ENCODE measurements at places on chromosomes 12 and 14.

GRCh38 chr12:25256005-25256404 lies 5.3 kb upstream of the KRAS start:
- DNase-seq, result no peak

- DNase-seq, result no peak
Observed at GRCh38 chr14:20803223-20803622, 579 bp upstream of the RNASE1 start.

DNA sequence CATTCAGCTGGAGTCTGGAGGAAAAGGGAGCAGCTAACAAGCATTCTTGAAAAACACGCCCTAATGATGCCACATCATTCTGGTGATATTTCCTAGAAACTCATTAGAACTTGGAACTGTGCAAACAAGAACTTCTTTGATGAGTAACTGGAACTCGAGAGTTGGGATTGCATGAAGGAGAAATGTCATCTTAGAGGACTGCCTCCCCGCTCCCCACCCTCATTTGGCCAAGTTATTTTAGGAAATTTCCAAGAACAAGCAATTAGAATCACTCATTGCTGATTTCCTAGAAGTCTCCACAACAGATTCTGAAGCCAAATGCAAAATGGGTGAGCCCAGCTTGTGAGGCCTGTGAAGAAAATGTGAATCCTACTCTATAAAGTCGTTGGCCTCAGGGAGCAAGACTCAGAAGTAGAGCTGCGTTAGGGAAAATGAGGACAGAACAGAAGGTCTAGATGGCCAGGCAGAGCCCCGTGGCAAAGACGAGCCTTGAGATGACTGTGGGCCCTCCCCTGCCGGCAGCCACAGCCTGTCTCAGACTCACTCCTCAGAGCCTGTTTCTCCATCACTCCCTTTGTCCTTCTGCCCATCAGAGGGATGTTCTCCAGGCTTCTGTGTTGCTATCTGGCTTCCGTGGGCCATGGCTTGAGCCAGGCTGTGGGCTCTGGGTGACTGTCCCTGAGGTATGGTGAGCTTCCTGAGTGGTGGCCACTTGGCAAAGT lies 38.4 kb downstream of the RTL1 start:
- no peak for DNase-seq

GRCh38 chr14:103726474-103726873 lies 10.9 kb downstream of the ZFYVE21 start:
- DNase-seq, result no peak

GRCh38 chr14:52103416-52103815 lies 34.6 kb upstream of the NID2 start:
- DNase-seq, result no peak

- no peak for DNase-seq
Observed at GRCh38 chr12:103469719-103470118, 26.0 kb downstream of the C12orf42 start.

- no peak for DNase-seq
Observed at GRCh38 chr12:24557738-24558137, 391.2 kb downstream of the BCAT1 start.

DNA sequence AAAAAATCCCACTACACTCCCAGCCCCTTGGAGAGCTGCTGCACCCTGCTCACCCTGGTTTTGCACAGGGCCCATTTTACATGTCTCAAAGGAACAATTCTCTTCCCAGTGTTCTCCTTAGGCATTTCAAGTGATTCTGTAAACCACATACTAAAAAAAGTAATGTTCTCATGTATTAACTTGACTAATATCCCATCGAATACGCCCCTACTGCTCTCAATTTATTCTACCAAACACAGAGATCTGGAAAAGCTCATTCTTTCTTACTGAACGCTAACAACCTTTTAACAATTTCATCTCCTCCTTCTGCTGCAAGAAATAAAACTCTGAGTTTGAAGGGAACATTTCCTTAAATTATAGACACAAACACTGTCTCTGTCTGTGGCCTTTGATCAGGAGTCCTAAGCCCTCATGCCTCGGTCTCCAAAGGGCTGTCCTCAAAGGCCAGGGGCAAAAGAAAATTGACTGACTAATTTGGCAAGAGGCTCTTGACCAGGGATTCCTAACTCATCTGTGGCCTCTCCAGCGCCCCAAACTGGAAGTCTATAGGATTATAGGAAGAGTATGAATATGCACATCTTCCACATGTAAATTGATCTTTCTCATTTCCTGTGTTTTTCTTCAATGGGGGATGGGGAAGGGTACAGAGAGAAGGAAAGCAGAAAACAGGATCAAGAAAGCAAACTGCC lies 17.1 kb upstream of the TSPAN11 start:
- DNase-seq, result no peak

- DNase-seq, result no peak
Observed at GRCh38 chr14:85071447-85071846, 458.5 kb upstream of the FLRT2 start.

DNA sequence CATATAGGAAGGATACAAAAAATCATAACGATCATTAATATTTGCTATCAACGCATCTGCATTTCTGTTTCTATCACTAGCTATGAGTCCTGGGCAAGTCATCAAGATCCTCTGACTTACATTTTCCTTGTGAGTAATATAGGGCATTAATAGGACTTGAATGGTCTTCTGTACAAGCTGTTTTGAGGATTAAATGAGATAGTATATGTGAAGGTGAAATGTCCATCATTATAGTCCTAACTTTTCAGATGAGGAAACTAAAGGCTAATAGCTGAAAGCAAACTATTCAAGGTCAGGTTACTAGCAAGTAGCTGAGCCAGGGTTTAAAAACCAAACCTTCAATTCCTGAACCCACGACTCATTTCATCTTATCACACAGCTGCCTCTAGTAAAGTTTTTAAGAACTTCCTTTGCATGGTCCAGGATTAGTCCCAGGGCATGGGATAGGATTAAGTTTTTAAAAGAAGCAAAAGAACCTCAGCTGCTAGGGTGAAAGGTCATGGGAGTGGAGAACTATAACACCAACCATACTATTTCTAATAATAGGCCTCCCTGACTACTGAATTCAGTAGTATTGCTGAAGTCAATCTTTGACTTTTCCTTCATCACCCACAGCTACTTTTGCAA lies 101.4 kb upstream of the ADAMTS20 start:
- no peak for DNase-seq

DNA sequence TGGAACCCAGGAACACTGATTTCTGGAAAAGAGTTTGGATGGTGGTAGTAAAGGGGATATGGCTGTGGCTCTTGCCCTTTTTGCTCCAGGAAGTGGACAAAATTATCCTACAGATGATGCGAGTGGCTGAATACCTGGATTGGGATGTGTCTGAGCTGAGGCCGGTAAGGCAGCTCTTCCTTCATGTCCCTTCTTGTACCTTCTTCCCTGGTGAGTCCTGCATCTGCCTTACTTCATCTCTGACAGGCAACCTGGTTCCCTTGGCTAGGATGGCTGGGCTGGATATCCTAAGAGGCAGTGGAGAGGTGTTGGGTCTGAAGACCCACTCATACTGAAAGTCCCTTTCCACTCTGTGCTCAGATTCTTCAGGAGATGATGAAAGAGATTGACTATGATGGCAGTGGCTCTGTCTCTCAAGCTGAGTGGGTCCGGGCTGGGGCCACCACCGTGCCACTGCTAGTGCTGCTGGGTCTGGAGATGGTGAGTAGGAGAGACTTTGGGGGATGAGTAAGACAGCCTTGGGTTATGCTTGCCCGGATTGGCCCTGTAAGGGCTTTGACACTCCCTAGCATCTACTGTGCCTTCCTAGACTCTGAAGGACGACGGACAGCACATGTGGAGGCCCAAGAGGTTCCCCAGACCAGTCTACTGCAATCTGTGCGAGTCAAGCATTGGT lies 8.0 kb downstream of the DGKA start:
- DNase-seq, result no peak

GRCh38 chr12:18868717-18869116 lies 130.8 kb downstream of the CAPZA3 start:
- DNase-seq, result no peak

DNA sequence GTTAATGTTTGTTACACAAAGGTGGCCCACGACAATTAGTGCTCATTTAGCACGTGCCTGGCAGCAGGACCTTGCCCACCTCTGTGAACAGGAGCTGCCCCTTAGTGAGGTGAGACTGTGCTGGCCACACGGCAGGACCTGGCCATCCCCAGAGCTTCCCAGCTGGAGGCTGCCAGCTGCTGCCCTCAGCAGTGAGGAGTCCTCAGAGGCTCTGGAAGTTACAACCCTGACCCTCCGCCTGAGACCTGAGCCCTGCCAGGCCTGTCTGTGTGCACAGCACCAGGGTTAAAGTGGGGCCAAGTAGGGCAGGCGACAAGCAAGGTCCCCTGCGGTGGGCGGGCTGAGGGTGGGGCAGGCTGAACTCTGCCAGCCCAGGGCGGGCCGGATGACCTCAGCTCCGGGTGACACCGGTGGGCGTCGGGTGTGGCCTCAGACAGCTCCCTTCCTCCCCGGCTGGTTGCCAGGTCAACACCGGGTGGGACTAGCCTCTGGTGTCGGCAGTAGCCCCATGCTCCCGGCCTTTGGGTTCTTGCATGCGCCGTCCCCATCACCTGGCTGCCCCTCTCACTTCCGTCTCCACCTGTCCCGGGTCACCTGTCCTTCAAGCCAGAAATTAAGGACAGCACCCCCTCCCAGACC lies 9.2 kb upstream of the LBHD2 start:
- DNase-seq, result no peak

GRCh38 chr12:72869024-72869423 lies 596.9 kb downstream of the TRHDE start:
- DNase-seq, result no peak

DNA sequence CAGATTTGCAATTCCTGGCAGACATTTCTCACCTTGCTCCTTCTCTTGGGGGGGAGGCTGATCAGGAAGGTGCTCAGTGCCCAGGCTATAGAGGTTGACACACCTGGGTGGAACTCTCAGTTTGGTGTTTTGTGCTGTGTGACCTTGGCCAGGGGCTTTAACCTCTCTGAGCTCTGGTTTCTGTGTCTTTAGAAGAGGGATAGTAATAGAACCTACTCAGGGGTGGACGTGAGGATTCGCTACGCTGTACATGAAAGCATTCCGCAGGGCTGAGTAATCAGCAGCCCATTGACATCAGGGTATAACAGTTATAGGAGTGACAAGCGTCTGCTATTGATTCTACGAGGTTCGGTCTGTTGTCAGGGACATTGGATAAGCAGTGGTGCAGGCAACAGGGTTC lies 98.1 kb downstream of the PHETA1 start:
- no peak for DNase-seq

GRCh38 chr12:110829308-110829707 lies 17.5 kb upstream of the CCDC63 start:
- no peak for DNase-seq

GRCh38 chr12:115758183-115758582 lies 519.3 kb downstream of the MED13L start:
- DNase-seq, result no peak

DNA sequence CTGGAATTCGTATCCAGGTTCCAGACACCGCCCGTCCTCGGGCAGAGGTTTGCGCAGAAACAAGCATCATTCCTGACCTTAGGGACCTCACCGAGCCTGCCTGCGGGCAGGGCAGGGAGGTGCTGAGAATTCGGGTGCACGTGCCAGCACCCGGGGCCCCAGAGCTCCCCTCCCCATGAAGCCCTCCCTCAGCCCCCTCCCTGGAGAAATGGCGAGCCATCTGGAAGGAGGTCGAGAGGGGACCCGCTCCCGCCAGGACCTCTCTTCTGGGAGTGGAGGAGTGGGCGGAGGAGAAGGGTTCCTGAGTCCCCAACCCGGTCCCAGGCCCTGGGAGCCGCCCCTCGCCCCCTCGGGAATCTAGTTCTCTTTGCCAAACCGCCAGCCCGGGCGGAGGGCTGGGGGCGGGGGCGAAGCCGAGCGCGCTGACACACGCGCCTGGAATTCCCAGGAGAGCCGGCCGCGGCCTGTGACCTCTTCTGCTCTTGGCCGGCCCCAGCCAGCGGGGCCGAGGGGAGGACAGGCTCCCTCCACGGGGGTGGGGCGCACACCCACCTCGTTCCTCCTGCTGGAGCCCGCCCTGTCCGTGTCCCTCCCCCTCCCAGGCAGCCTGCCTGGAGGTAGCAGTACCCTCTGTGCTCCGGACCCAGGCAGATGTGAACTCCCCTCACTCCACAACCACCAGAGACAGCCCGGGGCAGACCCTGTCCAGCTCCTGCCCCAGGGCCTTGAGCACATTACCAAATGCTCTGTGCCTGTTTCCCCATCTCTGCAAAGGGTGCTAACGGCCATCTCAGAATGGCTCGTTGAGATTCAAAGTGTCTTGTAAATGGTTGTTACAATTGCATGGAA lies 23.0 kb upstream of the GPR132 start:
- DNase-seq, result no peak

- DNase-seq, result no peak
Observed at GRCh38 chr14:89336338-89336737, 80.7 kb downstream of the FOXN3 start.
